MCF 10A (cell line): ENCODE measurements at places on chromosomes 16 and 17. TPM values are rescaled to one million over a fixed set of nuclear protein-coding genes. Genes with fewer than 3 reads are reported as not detected.
A peak's percentile ranks its signal among the peaks of the same experiment; 100 is the strongest.

The NPTX1 gene
- not detected in 2 replicates for total RNA-seq

The KRTAP4-6 gene
- total RNA-seq: not detected in 2 replicates

The CCL2 gene
- 0.59 and 1.0 TPM in 2 replicates for total RNA-seq

The SOX8 gene
- not detected in 2 replicates for total RNA-seq

The MEOX1 gene
- not detected in 2 replicates for total RNA-seq

The RASD1 gene
- total RNA-seq: 0.21 TPM in 1 of 2 replicates, not detected in the other

The CCDC144A gene
- 7.2 and 10.0 TPM in 2 replicates for total RNA-seq

The SBK1 gene
- total RNA-seq: 0.14 and 0.25 TPM in 2 replicates

The MILR1 gene
- total RNA-seq: 9.8 and 15.8 TPM in 2 replicates

The MAPK7 gene
- total RNA-seq: 14.5 and 18.2 TPM in 2 replicates

DNA sequence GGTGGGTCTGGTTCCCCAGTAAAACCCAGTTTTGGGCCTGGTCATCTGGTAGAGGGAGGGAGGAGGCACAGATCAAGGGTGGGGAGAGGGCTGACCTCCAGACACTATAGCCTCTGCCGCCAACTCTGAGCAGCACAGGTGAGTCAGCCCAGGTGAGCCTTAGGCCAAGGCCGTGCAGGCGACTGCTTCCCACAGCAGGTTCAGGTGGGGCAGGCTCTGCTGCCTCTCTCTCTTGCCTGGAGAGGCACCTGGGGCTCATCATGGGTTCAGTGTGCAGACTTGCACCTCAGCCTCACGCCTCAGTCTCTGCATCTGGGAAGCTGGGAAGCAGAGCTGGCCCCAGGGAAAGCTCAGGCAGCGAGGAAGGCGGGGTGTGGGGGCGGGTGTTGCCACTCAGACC lies 37.8 kb upstream of the IL34 start:
- peak; percentile 38 for DNase-seq

GRCh38 chr16:28873543-28874201 lies 4.6 kb upstream of the ATP2A1 start:
- DNase-seq: peak; percentile 30

- DNase-seq: no peak
Observed at GRCh38 chr17:47918006-47918405, 22.0 kb downstream of the SP2 start.

- DNase-seq: peak; percentile 21
Observed at GRCh38 chr17:2594722-2595599, 1.5 kb downstream of the PAFAH1B1 start.

GRCh38 chr16:49836668-49837067 lies 19.2 kb downstream of the ZNF423 start:
- no peak for DNase-seq

GRCh38 chr17:50117202-50118051 lies 12.5 kb downstream of the SAMD14 start:
- DNase-seq: no peak

GRCh38 chr17:15894258-15894657 lies 50.7 kb upstream of the ADORA2B start:
- DNase-seq: no peak

DNA sequence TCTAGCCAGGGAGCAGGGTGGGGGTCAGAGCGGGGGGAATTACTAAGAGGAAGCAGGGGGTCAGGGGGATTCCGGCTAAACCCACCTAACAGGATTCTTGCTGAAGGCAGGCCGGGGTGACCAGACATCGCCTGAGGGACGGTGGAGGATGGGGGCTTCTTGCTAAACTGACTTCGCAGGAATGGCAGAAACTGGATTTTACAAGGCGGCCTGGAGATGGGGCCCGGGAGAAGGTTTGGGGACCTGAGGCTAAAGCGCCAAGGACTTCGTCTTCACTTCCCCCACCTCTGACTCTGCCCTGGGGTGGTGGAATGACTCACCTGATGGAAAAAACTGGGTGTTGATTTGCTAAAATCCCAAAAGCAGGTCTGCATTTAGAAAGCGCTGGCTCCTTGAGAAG lies 23.5 kb downstream of the LGALS3BP start:
- DNase-seq: no peak

DNA sequence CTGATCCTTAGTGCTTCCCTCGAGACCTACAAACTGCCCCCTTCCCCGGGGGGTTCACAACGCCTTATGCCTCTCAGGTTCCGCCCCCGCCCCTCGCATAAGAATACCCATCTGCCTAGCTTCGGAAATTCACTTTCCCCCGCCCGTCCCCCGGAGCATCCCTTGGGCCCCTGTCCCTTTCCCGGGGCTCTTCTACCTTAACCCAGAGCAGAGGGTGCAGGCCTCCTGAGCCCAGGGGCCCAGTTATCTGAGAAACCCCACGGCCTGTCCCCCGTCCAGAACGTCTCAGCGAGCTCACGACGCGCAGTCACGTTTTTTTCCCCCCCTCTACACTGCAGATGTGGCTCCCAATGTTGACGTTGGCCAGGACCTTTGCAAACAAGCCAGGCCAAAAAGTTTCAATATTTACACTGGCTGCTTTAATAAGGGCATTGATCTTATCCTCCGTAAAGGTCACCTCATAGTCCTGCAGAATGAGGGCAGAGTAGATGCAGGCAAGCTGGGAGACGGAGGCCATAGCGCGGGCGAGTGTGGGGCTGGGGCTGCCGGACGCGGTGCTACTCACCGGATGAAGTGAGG lies 1.4 kb upstream of the NBR1 start:
- DNase-seq: no peak

DNA sequence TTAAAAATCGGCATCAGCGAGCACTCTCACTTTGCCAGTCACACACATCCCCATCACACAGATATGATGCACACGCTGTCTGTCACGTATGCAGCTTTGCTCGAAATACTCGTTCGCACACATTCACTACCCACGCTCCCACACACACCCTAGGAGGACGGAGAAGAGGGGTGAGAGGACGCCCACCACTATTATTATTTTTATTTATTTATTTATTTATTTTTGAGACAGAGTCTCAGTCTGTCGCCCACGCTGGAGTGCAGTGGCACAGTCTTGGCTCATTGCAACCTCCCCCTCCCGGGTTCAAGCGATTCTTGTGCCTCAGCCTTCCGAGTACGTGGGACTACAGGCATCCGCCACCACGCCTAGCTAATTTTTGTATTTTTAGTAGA lies 30.4 kb downstream of the HASPIN start:
- DNase-seq: no peak

DNA sequence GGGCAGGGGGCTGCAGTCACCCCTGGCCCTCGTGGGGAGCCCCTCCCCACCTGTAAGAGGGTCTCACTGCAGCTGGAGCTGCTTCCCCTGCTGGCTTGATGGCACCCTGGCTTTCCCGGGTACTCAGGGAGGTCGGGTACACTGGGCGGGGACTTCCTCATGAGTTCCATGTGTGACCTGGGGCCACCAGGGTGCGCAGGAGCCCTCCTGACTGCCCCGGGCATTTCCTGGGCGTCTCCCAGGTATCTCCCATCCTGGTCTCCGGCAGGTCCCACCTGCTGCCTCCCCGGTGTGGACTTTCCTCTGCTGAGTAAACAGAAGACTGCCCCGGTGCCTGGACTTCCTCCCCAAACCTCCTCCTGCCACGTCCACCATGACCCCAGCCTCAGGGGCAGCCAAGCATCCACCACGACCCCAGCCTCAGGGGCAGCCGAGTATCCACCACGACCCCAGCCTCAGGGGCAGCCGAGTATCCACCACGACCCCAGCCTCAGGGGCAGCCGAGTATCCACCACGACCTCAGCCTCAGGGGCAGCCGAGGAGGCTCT lies 40.9 kb downstream of the CBFA2T3 start:
- DNase-seq: no peak

- no peak for DNase-seq
Observed at GRCh38 chr17:31293581-31293980, 3.5 kb downstream of the OMG start.

DNA sequence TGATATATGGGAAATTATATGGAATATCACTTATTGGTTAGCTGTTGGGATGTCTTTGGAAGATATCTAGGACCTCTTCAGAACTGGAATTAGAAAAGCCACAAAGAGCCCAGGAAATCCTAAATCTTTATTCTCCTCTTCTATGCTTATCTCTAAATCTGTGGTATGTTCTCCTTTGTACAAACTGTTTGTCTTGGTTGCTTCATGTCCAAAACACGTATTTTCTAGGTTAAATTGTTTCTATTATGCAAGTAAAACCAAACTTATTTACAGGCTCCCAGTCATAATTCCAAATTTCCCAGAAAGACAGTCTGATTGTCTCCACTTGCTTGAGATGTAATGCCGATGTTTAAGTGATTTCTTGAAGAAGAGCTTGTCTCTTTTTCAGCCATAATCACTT lies 650.9 kb downstream of the CDH11 start:
- DNase-seq: no peak

DNA sequence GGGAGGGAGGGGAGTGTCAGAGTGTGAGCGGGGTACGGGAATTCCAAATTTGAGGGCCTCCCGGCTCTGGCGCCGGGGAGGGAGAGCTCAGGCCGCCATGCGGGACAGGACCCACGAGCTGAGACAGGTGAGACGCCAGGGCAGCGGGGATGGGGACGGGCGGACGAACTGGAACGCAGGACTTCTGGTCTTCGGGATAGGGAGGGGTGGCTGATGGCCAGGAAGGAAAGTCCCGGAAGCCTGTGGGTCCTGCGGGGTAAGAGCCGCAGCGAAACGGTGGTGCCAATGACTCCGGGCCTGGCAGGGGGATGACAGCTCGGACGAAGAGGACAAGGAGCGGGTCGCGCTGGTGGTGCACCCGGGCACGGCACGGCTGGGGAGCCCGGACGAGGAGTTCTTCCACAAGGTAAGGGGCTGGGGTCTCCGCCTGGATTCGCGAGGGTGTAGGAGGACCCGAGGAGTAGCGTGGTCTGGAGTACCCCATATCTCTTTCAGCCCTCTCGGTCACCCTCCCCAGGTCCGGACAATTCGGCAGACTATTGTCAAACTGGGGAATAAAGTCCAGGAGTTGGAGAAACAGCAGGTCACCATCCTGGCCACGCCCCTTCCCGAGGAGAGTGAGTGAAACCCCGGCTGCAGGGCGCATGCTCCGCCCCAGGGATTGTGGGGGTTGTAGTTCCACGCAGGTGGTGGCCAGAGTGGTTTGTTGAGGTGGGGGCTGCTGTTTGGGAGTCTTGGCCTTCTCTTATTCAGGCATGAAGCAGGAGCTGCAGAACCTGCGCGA lies 543 bp downstream of the STX4 start:
- peak; percentile 87 for DNase-seq

DNA sequence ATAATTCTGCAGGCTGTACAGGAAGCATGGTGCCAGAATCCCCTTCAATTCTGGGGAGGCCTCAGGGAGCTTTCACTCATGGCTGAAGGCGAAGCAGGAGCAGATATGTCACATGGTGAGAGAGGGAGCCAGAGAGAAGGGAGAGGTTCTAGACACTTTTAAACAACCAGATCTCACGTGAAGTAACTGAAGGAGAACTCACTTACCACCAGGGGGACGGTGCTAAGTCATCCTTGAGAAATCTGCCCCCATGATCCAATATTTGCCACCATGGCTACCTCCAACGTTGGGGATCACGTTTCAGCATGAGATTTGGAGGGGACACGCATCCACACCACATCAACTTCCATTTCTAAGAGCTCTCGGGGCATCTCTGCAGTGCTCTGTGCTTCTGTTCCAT lies 37.4 kb upstream of the GNA13 start:
- DNase-seq: no peak

DNA sequence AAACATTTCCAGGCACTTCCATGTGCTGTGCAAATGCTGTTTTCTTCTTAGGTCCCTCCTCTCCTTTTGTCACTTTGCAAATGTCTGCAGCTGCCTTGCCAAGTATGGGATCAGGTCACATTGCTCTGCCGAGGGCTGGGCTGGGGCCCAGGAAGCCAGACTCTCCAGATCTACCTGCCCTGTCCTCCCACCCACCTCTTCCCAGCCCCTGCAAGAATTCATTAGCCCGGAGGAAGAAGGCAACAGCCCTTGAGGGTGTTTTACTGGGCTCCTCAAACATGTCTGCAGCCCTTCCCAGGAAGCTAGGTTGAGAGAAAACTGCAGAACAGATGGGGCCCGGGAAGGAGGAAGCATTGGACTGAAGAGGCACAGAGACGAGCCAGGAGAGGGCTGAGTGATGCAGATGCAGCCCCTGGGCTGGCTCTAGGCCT lies 47.1 kb downstream of the WSB1 start:
- no peak for DNase-seq

- no peak for DNase-seq
Observed at GRCh38 chr16:21598701-21599121, 666 bp upstream of the METTL9 start.

DNA sequence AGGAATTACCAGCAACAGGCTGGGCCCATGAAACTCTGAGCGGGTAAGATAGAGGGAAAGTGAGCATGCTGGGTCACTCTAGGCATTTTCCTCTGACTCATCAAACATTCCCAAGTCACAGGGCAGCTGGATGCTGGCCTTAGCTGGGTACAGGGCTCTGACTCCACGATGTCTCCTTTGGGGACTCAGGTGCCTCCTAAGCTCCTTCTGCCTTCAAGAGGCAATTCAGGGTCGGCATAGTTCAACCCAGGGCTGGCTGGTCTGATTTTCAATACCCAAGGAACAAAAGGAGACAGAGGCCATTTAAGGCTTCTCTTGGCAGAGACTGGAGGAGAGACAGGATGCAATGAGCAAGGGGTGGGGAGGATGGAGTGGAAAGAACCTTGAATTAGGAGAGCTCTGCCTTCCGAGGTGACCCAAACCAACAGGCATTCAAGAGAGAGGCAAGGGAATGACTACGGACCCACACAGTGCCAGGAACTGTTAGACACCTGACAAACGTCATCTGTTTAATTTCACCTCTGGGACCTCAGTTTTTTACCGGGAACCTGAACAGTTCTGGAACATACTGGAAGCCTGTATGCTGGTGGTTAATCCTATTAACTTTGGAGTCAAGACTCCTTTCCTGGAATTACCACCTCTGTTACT lies 910 bp downstream of the WBP2 start:
- peak; percentile 73 for DNase-seq
